ENCODE measurements at places on chromosomes 5 and 9.
A peak's percentile ranks its signal among the peaks of the same experiment; 100 is the strongest.

- DNase-seq = no peak
These were observed 128.1 kb upstream of the VLDLR start for GRCh38 chr9:2493529-2493928.

- DNase-seq = no peak
These were observed 25.7 kb downstream of the CDKN2A start for GRCh38 chr9:21968331-21969010.

- DNase-seq = no peak
These were observed 15.8 kb upstream of the HMHB1 start for GRCh38 chr5:143796125-143796524.

DNA sequence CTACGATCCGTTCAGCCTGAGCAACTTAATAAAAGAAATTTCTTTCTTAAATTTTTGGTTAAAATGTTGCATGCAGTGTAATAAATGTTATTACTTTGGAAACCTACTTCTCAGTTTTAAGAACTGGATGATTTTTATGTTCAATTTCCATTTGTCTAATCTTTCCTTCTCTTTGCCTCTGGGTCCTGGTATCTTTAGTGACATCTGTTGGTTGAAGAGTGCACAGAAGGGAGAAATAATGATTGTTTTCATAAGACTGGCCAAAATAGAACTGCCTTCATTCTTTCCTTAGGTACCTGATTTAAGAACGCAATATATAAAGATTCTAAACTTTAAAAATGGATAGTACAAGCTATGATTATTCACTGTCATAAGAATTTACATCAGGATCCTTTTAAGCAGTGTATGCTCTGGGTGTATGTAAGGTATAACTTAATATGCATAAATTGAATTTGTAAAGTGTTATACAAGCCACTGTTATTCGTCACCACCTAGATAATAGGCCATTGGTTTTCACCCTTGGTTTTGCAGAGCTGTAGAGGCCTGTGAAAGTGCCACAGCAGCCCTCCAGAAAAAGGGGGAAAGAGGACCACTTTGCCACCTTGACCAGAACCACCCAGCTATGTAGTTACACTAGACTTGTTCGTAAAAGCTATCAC is 82.8 kb upstream of the TLX3 start:
- DNase-seq = no peak

GRCh38 chr5:138869763-138870500 is 5.2 kb downstream of the LRRTM2 start:
- DNase-seq = no peak

DNA sequence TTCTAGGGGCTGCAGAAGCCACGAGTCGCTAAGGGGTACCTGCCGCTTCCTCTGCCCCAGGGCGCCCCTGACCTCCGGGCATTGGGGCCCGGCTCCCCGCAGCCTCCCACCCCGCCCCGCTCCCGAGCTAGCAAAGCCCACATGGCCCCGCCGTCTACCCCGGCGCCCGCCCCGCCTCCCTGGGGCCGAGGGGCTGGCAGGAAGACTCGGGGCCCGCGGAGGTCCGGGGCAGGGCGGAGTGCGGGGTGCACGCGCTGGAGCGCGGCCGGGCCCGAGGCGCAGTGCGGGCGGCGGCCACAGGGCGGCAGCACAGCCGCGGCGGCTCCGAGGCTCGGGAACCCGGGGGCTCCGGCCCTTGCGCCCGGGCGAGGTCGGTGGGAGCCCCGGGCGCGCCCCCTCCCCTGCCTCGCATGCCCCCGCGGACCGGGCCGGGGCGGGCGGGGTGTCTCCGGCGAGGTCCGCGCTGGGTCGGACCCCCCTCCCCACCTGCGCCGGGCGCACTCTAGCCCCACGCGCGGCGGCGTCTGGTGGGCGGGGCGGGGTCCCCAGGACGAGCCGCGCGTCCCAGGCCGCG is 6.7 kb downstream of the NRARP start:
- DNase-seq = peak; percentile 32

- no peak for DNase-seq
These were observed 292.5 kb downstream of the PDE4D start for GRCh38 chr5:59600998-59601397.

DNA sequence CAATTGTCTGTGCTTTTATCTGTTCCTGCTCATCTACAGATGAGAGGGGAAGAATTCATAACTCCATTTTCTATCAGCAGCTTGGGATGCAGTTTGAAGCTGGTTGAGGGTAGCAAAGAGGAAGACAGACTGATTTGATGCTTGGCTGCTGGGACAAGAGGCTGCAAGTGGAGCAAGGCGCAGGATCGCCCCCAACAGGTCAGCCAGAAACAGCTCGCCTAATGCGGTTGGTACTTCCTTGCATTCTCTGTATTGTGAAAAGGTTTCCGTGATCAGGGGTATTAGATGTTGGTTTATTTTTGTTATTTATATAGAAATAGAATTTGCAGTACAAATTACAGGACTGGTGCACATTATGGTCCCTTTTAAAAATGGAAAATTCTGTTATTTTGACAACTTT is 40.6 kb downstream of the ZNF883 start:
- no peak for DNase-seq
